ENCODE measurements at places on chromosomes 5 and 9.

GRCh38 chr9:92325991-92326500 is 293 bp downstream of the CENPP start:
- DNase-seq, result no peak

GRCh38 chr9:93119953-93120845 is 13.9 kb downstream of the NINJ1 start:
- DNase-seq, result no peak

- DNase-seq, result no peak
Measured at GRCh38 chr5:149886060-149886459, 58.5 kb downstream of the PDE6A start.

- DNase-seq, result peak; percentile 58
Measured at GRCh38 chr9:104961238-104961637, 33.3 kb upstream of the ABCA1 start.

DNA sequence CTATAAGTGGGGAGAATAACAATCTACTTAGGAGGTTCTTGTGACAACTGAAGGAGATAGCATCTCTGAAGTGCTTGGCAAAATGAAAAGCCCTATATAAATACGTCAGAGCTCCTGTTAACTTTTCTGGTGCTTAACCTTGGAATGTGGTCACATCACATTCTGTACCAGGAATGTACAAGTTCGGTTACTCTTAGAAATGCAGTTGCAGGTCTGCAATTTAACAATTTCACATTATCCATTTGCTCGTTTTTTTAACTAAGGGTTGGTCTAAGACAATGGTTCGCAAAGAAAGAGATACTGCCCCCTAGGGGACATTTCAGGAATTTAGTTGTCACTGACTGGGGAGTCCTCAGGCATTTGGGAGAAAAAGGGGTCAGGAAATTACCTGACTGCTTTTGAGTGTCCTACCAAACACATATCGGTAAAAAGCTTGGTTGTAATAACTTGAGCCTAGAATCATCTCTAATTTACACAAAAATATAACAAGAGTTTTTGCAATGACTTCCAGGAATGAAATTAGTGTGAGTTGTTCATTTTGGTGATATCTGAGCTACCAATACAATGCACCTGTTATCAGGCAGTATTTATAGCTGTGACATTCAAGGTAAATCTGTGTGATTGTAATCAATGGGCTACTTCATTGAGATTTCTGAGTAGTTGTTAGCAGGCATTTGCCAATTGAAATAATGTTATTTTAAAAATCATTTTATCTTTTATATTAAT is 5.4 kb upstream of the HBEGF start:
- DNase-seq, result peak; percentile 34

DNA sequence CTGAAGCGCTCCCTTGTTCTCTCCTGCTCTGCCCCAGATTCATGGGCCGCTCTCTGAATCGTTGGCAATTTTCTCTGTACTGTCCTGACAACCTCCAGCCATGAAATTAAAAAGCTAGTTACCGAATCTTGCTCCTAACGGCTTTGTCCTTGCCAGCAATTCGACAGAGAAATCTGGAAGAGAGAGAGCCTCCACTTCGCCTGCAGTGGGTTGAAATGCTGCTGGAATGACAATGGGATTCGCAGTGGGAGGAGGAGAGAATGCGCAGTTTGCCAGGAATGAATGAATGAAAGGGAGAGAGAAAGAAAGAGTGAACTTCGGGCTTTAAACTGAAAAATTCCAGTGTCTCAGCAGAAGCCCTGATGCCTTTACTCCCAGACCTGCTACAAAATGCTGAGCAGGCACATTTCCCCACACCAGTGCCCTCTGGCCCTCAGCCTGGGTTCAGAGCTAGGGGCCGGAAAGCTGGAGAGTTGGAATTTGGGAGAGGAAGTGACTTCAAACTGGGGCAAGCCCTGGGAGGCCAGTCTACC is 11.5 kb upstream of the BOD1 start:
- DNase-seq, result no peak

GRCh38 chr5:145750199-145750598 is 84.9 kb downstream of the PRELID2 start:
- DNase-seq, result no peak

GRCh38 chr9:90988318-90988717 is 186.7 kb downstream of the SYK start:
- no peak for DNase-seq

- no peak for DNase-seq
Measured at GRCh38 chr9:105278751-105279150, 34.3 kb downstream of the SLC44A1 start.

DNA sequence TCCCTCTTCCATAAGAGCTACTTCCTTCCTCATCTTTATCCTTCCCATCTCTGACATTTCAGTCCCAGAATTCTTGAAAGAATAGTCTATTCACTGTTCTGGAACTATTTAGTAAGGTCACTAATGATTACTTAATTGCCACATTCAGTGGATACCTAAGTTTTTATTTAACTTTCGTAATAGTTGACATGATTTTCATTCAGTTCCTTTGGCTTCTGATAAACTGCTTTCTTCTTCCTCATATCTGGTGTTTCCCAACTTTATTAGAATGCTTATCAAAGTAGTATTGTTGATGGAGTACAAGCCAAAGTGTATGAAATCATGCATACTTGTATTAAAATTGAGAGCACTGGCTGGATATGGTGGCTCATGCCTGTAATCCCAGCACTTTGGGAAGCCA is 10.8 kb downstream of the UBE2D2 start:
- DNase-seq, result no peak

DNA sequence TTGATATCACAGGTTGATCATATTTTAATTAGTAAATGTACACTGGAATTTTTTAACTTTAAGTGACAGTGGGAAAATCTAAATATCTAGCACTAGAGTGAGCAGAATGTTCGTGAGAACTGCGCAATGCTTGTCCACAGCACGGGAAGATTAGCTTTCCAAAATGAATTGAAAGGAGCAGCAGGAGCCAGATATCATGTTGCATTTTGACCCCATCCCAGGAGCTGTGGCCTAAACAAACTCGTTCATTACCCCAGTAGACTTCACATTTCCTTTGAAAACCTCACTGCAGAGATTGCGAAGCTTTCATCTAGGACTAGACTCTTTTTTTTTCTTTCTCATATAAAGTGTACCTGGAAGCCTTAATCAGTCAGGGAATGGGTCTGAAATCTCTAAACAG is 525.8 kb downstream of the CTNND2 start:
- no peak for DNase-seq

Data from activated naive CD4-positive, alpha-beta T cell treated with anti-CD3 and anti-CD28 coated beads, Interleukin-2, amount 50 U/mL, for 16 hours (primary cell).